ENCODE measurements at places on chromosomes 5 and 9.

DNA sequence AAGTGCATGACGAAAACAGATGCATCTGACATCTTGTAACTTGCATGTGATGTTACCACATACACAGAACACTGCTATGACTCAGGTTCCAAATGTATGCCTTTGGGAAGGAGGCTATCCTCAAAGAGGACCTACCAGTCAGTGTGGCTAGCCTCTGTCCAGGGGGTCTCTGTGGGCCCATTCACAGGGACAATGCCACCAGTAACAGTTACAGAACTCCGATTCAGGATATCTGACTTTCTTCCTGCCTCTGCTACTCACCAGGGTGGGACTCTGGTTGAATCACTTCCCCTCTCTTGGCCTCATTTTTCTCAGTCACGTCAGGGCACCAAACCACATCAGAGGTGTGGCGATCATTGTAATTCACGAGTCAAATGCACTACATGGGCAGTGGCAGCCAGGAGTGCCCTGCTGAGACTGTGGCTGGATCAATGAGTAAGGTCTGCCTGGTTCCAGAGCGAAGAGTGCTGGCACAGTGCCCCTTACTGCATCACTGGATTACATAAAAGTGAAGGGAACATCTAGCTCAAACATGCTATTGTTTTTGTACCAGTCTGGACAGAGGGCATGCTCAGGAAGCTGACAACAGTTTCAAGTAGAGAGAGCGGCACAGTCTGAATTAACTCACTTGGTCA lies 13.2 kb downstream of the ATOX1 start:
- DNase-seq = no peak

DNA sequence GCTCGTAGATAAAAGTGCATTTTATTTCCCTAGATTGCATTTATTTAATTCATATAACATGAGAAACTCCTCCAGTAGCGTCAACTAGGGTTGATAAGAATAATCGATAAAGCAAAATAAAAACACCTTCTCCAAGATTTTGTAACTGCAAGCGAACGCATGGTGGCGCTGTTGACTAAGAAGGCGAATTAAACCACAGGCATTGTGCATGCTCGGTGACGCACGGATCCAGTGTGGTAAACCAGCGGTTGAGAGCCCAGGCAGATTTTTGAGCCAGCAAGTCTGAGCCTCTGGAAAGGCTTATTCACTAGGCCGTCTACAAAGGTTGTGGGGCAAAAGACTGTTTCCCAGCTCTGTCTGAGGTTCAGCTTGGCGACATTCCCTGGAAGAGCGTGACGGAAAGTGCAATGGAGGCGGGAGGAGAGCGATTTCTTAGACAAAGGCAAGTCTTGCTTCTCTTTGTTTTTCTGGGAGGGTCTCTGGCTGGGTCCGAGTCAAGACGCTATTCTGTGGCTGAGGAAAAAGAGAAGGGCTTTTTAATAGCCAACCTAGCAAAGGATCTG lies at the start of gene PCDHB3:
PCDHB3 (plus strand) TSS at position 231 of the 563 bp plus-strand sequence; CDS start at position 408, 177 bp downstream.
- DNase-seq = no peak

DNA sequence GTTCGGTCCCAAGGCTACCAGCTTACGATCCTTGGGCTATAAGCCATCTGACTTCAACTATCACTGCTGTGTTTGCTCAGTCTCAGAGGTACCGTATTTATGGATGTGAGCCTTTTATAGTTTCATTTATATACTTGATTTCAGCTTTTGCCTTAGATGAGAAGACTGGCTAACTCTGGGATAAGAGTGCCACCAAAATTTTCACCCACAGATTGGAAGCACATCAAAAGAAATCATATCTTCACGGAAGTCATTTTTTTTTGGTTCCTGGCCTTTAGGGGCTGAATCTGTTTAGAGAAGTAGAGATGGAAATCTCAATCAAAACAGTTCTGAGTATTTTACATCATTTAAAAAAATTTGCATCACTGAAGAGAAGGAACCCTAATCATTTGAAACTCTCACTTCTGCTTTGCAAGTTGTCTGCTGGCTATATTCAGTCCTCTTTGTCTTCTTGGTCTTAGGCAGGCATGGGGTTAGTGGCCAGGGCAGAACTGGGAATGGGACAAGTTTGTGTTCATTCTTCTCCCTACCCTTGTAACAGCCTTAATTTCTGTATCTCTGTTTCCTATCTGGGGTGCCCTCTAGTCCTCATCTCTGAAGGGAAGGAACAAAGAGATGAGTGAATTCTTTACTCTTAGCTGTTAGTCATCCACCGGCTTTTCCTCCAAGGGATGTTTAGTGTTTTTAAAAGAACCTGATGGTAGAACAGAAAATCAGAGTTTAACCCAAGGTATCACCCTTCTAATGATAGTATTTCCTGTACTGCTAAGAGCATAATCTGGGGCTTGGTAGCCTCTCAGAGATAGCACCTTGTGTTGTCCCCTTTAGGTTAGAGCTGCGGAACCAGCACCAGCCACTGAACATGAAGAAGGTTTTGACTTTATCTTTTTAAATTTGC lies 14.1 kb upstream of the TNFAIP8 start:
- DNase-seq = no peak

- DNase-seq = no peak
Observed at GRCh38 chr5:717143-717542, 24.0 kb upstream of the TPPP start.

DNA sequence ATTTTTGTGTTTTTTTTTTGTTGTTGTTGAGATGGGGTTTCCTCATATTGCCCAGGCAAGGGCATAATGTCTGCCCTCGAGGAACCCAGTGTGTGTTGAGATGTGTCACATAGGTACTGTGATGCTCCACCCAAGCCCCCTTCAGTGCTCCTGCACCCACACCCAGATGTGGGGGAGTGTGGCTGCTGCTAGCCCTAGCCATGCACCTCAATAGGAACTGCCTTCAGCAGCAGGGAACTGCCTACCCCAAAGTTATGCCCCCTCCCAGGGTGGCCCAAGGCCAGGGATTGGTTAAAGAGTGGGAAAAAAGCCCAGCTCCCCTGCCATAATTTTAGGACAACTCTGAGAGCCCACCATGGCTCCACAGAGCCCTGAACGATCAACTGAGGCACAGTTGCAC lies 33.3 kb upstream of the EPB41L4B start:
- no peak for DNase-seq

GRCh38 chr5:39702928-39703327 lies 278.1 kb upstream of the DAB2 start:
- no peak for DNase-seq

GRCh38 chr9:98108531-98109031 lies 10.4 kb downstream of the TRIM14 start:
- DNase-seq = no peak

DNA sequence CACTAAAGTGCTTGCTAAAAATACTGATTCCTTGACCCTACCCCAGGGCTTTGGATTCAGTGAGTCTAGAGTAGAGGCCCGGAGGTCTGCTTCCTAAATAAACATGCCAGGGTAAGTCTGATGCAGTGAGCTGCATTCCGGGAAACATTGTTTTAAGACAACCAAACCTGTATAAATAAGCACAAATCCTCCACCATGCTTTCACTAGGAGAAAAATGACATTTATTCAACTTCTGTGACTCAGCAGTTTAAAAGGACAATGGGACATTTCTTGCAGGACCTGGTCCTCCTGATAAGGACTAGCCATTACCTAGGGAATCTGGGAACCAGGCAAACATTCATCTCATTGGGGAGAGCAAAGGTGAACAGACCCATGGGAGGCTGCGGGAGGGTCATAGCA lies 335.3 kb downstream of the MLLT3 start:
- no peak for DNase-seq

DNA sequence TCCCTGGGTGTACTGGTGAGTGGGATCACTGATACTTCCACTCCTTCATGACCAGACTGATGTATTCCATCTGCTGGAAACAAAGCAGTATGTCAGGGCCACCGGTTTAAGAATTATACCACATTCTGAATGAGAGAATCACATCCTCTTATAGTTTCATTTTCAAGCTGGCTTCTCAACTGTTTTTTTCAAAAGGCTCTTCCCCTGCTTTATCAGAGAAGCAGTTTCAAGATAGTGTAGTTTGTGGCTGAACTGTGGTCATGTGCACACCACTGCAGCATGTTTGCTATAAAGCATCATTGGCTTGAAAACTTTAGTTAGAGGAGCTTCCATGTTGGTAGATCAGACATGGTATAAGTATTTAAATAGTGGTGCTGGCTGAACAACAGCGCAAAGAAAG lies 450.5 kb upstream of the CDH10 start:
- DNase-seq = no peak

- no peak for DNase-seq
Observed at GRCh38 chr5:14081791-14082190, 61.4 kb upstream of the TRIO start.

- DNase-seq = no peak
Observed at GRCh38 chr9:125631391-125632085, 75.5 kb downstream of the MAPKAP1 start.

DNA sequence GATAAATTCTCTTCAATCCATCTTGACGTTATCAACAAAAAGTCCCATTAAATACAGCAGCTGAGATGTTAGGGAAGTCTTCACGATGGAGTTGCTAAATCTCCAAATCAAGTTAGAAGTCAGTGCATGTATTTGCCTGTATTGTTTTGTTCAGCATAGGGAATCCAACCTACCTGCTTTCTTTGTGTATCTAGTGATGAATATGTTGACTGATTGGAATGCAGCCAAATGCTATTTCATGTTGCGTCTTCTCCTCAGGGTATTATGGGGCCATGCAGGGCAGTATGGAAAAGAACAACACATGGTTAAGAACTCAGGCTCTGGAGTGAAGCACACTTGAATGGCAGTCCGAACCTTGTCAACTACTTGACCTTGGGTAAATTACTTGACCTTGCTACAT lies 529.5 kb upstream of the ZNF462 start:
- DNase-seq = no peak

GRCh38 chr5:61186634-61187033 lies 24.4 kb upstream of the SMIM15 start:
- DNase-seq = no peak

- DNase-seq = no peak
Observed at GRCh38 chr5:169706758-169707450, 69.8 kb downstream of the DOCK2 start.

DNA sequence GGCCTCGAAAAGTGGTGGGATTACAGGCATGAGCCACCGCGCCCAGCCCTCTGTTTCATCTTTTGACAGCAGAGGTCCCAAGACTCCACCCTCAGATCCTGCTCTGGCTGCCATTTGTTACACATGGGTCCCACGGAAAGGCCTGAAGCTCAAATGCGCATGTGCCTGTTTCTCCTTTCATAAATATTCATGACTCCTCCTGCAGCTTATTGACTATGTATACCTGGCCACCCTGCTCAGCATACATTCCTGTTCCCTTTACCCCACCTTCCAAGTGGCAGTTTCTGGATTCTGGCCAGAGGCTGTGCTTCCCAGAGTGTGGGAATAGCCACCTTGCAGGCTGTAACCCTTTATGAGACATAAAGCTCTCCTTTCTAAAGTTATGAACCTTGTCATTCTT lies 46.5 kb downstream of the AUH start:
- no peak for DNase-seq

DNA sequence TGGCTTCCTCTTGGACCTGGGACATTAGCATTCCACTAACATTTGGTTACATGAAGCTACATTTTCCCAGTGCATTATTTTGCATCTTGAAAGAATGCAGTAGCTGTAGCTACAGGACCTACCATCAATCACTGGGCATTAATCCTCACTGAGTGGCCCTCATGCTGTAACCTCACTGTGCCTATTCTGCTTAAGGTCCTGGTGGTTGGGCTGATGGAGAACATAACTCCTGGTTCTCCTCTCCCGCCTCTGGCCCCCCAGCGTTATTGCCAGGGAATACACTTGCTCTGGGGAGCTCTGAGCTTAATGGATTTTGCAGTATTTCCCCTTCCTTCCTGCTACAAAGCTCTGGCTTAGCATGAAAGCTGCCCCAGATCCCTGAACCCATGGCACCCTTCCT lies 111.5 kb upstream of the EQTN start:
- DNase-seq = no peak

- no peak for DNase-seq
Observed at GRCh38 chr5:61823781-61824180, 482.2 kb upstream of the KIF2A start.

DNA sequence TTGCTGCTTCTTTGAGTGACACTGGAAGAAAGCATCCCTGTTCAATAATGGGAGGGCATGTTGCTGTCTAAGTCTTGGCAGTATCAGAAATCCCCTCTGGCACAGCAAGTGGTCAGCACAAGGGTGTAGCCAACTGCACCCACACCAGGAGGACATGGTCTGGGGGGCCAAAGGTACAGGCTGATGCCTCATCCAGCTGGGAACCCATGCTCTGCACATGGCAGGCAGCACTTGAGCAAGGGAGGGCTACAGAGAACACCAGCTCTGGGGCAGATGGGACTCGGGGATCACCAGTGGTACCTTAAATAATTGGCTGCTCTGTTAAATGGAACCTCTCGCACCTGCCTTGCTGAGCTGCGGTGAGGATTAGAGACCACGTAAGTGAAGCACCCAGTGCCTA lies 265.2 kb downstream of the SYK start:
- DNase-seq = no peak

DNA sequence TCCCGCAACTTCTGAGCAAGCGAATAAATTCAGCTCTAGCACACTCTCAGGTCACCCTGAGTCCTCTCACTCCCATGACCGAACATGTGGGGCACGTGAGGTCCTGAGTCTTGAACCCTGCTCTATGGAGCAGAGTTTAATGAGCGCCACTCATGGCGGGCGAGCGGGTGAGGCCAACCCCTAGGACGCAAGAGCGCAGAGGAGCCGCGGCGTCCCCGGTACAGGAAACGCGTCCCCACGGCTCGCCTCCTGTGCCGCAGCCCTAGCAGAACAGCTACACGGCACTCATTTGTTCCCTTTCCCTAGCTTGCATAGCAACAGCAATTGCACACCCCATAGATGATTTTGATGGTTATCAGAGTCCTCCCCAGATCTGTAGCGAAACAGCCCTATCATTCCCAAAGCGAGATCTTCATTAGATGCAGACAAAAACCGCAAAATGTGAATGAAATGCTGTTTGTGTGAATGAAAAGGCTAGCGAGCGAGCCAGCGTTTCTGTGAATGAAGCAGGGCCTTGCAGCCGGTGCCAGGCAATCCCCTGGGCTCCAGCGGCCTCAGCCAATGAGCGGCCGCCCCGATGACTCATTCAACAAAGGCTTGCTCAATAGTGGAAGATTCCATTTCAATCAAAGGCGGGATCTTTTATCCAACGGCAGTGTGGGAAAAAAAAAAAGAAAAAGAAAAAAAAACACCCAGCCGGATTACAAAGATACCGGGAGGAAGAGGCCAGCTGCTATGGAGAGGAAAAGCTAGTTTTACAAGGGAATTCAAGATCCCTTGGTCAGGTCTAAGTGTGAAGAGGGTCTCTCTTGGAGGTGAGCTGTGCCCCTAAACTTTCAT lies 1.5 kb upstream of the SHC3 start:
- peak; percentile 77 for DNase-seq

- no peak for DNase-seq
Observed at GRCh38 chr5:109688630-109688969, 1.1 kb upstream of the MAN2A1 start.

GRCh38 chr9:109640580-109641371 lies 139.2 kb upstream of the PALM2AKAP2 start:
- DNase-seq = peak; percentile 51

Data from neural crest cell (in vitro differentiated cells).